ENCODE measurements at places on chromosomes 16 and 17.
A peak's percentile ranks its signal among the peaks of the same experiment; 100 is the strongest.

DNA sequence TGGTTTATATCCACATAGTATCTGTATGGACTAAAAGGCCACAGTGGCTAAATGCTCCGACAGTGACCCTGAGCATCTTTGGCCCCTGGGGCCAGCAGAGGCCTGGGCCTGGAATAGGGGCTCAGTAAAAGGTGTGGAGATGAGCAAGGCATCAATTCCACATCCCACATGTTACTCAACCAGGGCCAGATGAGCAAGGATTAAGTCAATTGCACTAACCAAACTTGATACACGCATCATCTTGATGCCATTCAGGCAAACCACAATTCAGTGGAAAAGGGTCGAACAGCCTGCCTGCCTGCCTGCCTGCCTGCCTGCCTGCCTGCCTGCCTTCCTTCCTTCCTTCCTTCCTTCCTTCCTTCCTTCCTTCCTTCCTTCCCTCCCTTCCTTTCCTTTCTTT is 53.5 kb upstream of the DNAJA2 start:
- no peak for DNase-seq

DNA sequence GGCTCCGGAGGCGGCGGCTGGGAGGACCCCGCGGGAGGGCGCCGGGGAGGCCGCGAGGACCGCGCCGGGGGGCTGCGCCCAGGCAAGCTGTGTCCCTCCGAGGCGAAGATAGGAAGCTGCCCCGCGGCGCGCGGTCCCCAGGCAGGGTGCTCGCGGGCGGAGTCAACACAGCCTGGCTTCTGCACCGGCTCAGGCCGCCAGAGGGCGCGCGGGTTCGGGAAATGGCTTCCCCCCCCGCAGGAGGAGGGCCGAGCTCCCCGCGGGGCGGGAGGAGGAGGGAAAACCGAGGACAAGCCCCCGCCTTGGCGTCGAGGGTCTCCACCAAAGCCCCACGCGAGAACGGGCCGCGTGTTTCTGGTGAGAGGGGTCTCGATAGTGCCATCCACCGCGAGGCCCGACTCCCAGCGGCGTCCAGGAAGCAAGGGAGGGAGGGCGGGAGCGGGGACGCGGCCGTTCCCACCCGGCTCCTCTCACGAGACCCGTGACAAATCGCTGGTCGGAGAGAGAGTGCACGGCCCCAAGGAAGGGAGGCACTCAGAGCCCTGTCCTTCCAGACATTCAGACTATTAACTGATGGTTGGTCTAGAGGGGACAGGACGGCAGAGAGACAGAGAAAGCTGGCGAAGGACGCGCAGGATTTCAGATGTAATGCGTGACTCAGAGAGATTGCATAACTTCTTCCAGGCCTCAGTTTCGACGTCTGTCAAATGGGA is 64.4 kb upstream of the DNAJA2 start:
- DNase-seq: peak; percentile 62

GRCh38 chr16:83791916-83792315 is 15.9 kb upstream of the HSBP1 start:
- no peak for DNase-seq

DNA sequence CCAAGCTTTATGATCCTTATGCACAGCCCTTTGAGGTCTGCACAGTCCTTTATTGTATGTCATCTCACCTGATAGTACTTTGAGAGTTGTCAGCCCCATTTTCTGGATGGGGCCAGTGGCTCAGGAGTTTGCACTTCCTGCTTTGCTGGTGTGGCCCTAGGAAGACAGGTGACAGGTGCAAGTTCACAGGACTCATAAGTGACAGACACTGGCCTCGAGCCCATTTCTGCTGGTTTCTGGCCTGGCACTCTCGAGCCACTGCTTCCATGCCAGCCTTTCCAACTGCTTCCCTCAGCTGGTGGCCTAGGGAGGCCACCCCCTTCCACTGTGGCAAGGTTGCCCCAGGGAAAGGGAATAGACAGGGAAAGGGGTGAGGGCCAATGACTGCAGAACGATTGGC is 84.4 kb upstream of the CCL1 start:
- no peak for DNase-seq

GRCh38 chr17:42227849-42228700 is 33.8 kb upstream of the GHDC start:
- DNase-seq: peak; percentile 58

DNA sequence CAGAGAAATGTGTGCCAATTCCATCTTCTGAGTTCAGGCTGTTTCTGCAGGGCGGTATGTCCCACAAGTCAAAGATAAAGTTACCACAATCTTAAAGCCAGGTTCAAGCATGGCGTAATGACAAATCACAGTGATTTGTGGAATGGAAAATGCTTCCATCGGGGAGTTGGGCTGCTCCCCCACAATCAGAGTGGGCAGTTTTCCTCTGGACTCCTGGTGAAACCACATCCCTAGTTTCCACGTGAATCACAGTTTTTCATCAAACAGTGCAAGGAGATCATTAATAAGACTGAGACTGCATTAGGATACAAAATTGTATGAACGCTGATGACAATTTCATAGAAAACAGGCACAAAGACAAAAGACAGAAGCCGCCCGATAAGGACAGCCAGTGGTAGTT is 3.6 kb downstream of the LITAF start:
- DNase-seq: peak; percentile 72

DNA sequence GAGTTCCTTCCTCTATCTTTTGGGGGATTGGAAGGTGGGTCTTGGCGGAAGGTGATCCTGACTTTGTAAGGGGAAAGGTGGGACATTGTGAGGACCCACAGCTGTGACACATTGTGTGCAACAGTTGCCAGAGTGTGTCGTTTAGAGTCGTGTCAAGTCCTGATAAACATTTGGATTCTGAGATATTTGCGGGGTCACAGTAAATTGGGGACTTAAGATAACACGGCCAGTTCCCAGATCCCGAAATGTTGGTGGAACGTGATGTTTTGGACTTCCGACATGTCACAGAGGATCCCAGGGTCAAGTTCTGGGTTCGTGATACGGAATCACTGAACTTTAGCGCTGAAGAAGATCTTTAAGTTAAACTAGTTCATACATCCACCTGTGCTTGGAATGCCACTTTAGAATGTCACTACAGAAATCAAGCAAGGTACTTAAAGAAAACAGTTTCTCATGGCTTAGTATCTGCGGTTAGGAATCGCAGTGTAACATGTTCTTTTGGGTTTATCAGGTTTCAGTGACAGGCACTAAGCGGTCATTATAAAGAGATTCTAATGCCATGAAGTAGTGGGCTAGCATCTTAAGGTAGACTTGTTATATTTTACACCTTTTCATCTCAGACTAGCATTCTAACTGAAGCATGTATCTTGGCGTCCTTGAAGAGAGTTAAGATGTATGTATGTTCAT is 815 bp downstream of the ATAD5 start:
- no peak for DNase-seq

GRCh38 chr16:65770752-65771151 is 595.7 kb upstream of the CDH5 start:
- DNase-seq: no peak

- DNase-seq: peak; percentile 80
Observed at GRCh38 chr16:89556750-89557689, 3.5 kb upstream of the RPL13 start.

GRCh38 chr16:59210955-59211541 is 476.9 kb upstream of the GOT2 start:
- DNase-seq: peak; percentile 43

- DNase-seq: no peak
Observed at GRCh38 chr17:77281904-77282367, 141.2 kb downstream of the SEC14L1 start.

GRCh38 chr17:61532826-61533225 is 58.2 kb downstream of the NACA2 start:
- DNase-seq: no peak

DNA sequence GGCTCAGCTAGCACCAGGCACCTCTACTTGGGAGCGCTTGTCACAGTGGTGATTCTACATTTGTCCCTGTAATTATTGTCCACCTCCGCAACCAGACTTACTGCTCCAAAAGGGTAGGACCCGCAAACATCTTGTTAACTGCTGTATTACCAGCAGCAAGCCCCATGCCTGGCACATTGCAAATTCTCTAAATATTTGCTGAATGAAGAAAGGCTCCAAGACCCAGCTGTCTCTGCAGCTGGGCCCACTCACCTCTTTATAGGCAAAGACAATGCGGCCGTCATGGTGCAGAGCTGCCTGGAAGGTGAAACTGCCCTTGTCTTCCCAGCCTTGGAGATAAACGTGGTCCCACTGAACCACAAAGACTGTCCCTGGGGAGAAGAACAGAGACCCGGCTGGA is 44.3 kb downstream of the PLXDC1 start:
- no peak for DNase-seq

- no peak for DNase-seq
Observed at GRCh38 chr16:78399384-78399783, 299.9 kb downstream of the WWOX start.

DNA sequence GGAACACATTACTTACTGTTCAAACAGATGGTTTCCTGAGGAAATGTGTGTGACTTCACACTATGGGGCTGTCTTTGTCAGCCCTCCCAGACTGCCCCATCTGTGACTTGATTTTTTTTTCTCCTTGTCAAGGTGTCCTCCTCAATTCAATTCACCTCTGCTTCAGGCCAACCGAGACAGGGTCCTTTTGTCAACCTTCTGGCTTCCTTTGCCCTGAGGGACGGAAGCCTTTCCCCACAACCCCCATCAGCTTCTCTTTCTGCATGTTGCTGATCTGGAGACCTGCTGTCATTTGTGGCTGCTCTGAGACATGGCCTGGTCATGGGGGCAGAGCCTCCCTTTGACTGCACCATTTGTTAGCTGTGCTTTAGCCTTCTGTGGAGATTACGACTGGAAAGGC is 21.3 kb upstream of the RGS9 start:
- DNase-seq: no peak

DNA sequence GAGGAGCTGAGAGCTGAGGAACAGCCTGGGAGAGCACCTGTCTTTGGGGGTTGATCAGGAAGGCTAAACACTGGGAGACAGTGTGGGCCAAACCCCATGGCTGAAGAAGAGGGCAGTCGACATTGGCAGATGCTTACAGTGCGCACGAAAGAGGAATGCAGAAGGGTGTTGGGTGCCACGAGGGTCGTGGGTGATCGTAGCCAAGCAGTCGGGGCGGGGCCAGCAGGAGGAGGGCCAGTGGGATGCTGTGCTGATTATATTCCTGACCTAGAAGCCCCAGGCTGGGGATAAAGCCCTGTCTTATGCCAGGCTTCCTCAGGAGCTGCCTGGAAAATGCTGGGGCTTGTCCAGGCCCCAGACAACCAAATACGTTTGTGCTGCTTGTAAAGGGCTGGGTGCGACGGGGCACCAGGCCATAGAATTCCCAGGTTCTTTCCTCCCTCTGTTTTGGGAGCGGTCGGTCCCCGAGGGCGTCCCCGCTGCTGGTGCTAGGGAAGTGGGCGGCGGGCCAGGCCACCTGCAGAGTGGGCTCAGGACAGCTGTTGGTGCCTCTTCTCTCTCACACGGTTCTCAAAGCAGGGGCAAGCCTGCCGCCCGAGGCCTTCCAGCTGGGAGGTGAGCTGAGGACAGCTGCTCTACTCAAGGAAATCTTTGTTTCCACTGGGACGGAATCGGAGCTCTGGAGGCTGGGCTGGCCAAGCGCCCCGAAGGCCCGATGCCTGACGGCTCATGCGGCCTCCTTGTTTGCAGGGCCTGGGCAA is 10.0 kb downstream of the C1QTNF1 start:
- DNase-seq: no peak

DNA sequence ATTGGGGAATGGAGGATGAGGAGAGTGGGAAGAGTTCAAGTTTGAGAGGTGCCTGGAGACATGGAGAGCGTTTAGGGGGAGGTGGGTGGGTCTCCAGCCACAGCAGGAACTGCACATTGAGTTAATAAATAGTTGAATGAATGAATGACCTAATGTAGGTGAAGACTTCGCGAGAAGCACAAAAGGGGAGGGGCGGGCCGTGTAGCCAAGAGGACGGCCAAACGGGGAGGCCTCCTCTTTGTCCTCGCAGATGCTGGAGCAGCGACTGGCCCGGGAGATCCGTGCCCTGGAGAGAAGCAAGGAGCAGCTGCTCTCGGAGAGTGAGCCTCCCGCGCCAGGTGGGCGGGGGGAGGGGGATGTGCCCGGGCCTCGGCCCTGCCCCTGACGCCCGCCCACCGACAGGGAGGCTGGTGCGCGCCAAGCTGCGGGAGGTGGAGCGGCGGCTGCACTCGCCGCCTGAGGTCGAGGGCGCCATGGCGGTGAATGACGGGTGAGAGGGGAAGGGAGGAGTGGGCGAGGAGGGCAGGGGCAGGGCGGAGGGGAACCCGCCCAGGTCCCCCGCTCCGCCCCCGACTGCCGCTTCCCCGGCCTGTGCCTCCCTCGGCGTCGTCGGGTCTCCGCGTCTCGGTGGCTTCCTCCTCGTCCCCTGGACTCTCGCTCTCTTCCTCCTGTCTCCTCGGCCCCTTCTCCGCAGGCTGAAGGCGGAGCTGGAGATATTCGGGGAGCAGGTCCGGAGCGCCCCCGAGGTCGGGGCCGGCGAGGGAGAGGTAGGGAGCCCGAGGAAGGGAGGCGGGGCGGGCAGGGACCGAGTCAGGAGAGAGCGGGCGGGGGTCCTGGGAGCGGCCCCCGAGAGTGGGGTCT is 12.9 kb downstream of the SYCE1L start:
- DNase-seq: no peak

DNA sequence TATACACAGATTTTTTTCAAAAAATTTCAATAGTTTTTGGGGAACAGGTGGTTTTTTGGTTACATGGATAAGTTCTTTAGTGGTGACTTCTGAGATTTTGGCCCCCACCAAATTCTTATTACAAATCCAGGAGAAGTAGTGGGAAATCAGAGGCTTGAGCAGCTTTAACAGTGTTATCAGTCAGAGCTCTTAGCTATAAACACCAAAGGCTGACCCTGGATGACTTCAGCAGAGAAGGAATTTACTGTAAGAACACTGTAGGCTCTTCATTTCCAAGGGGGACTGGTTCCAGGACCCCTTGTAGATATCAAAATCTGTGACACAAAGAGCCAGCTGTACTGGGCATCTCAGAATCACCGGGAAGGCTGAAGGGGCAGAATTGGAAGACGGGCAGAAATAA is 17.8 kb downstream of the MPHOSPH6 start:
- peak; percentile 52 for DNase-seq

- no peak for DNase-seq
Observed at GRCh38 chr17:41177727-41178271, at the start of gene KRTAP4-2. Gene KRTAP4-2, minus strand, starts transcription at chr17:41178221. Its CDS starts 57 bp downstream, at chr17:41178164.

GRCh38 chr16:64397042-64397441 is 724.8 kb downstream of the CDH11 start:
- DNase-seq: peak; percentile 68

GRCh38 chr17:57615836-57616757 is 129.0 kb downstream of the CCDC182 start:
- no peak for DNase-seq

All from IMR-90 (cell line).